ENCODE measurements at places on chromosomes 5 and 9.

- H3K27ac ChIP-seq, result no peak overlapping the region
- no peaks in the 10 kb centered on the region for H3K4me1 ChIP-seq
- no peak overlapping the region for H3K4me3 ChIP-seq
- H3K36me3 ChIP-seq, result no peaks in the 10 kb centered on the region
Observed at GRCh38 chr5:180391276-180391675, 38.1 kb upstream of the GFPT2 start.

DNA sequence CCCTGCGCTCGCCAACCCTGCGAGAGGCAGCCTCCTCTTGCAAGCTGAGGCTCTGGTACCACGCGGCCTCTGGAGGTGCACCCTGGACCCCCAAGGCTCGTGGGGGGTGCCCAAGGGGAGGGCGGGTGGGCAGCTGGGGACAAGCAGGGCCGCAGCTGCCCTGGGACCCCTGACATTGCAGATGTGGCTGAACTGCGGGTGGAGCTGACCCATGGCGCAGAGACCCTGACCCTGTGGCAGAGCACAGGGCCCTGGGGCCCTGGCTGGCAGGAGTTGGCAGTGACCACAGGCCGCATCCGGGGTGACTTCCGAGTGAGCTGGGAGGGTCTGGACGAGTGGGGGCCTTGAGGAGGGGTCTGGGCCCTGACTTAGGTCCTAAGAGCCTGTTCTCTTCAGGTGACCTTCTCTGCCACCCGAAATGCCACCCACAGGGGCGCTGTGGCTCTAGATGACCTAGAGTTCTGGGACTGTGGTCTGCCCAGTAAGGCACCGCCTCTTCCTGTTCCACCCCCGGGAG, 1.5 kb downstream of the MAMDC4 start:
- H3K27ac ChIP-seq, result no peak overlapping the region
- no peak overlapping the region for H3K4me3 ChIP-seq
- no peaks in the 10 kb centered on the region for H3K36me3 ChIP-seq
- DNase-seq, result no peak

GRCh38 chr5:66596636-66597182, 516 bp downstream of the MAST4 start:
- H3K27ac ChIP-seq, result no peak overlapping the region
- H3K36me3 ChIP-seq, result no peaks in the 10 kb centered on the region
- DNase-seq, result peak; percentile 42

DNA sequence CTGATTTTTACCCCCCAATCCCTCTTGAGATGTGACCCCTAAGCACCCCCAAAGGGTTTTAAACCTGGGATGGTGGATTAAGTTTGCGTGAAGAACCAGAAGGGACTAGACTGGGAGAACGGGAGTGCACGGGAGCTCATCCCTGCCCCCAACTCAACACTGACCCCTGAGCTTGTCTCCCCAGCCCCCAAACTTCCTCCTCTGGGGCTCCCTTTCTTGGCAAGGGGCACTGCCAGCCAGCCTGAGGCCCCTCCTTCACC, 5.0 kb upstream of the SET start:
- no peaks in the 10 kb centered on the region for H3K27me3 ChIP-seq
- H3K27ac ChIP-seq, result peak overlapping the region; percentile 99
- peaks cover 33% of the 10 kb centered on the region for H3K4me1 ChIP-seq
- no peaks in the 10 kb centered on the region for H3K36me3 ChIP-seq
- no peak for DNase-seq

GRCh38 chr9:116471093-116471906, 215.8 kb upstream of the TRIM32 start:
- DNase-seq, result peak; percentile 74
- H3K4me1 ChIP-seq, result peaks cover 14% of the 10 kb centered on the region
- H3K36me3 ChIP-seq, result no peaks in the 10 kb centered on the region
- H3K27me3 ChIP-seq, result no peaks in the 10 kb centered on the region

- no peak overlapping the region for H3K4me3 ChIP-seq
- peaks cover 6% of the 10 kb centered on the region for H3K4me1 ChIP-seq
- H3K36me3 ChIP-seq, result no peaks in the 10 kb centered on the region
- H3K27ac ChIP-seq, result no peak overlapping the region
- H3K27me3 ChIP-seq, result no peaks in the 10 kb centered on the region
- no peak for DNase-seq
Observed at GRCh38 chr5:167953151-167953798, 338.2 kb upstream of the WWC1 start.

GRCh38 chr9:128148509-128149000, 698 bp upstream of the LCN2 start:
- no peak overlapping the region for H3K27ac ChIP-seq
- no peaks in the 10 kb centered on the region for H3K36me3 ChIP-seq
- no peaks in the 10 kb centered on the region for H3K27me3 ChIP-seq
- no peak for DNase-seq

GRCh38 chr9:31137176-31138160, 1247.0 kb upstream of the ACO1 start:
- DNase-seq, result peak; percentile 27
- H3K27me3 ChIP-seq, result no peaks in the 10 kb centered on the region
- no peak overlapping the region for H3K4me3 ChIP-seq
- peaks cover 4% of the 10 kb centered on the region for H3K4me1 ChIP-seq

GRCh38 chr9:93114169-93114983, 18.4 kb downstream of the CARD19 start:
- no peak overlapping the region for H3K4me3 ChIP-seq
- H3K27me3 ChIP-seq, result no peaks in the 10 kb centered on the region
- H3K4me1 ChIP-seq, result no peaks in the 10 kb centered on the region
- no peak overlapping the region for H3K27ac ChIP-seq

- no peak overlapping the region for H3K27ac ChIP-seq
- no peaks in the 10 kb centered on the region for H3K36me3 ChIP-seq
- no peaks in the 10 kb centered on the region for H3K27me3 ChIP-seq
- H3K4me1 ChIP-seq, result peaks cover 18% of the 10 kb centered on the region
- H3K4me3 ChIP-seq, result no peak overlapping the region
- DNase-seq, result no peak
Observed at GRCh38 chr5:141605523-141606277, 13.1 kb downstream of the DIAPH1 start.

DNA sequence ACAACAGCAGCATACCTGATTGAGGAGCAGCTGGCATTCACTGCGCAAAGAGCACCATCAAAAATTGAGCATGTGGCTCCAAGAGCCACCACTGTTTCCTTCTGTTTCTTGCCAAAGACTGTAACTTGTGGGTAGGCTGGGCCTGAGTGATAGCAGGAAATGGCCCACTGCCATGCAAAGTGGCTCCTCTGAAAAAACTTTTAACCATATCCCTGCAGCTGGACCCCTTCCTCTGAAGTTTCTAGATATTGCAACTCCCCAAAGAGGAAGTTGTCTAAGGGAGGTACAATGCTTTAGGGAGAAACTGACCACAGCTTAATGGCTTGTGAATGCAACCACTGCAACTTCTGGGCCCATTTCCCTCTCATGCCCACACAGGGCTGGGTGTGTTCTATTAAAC, 355.4 kb upstream of the PDE4D start:
- no peaks in the 10 kb centered on the region for H3K27me3 ChIP-seq
- H3K4me1 ChIP-seq, result no peaks in the 10 kb centered on the region
- no peaks in the 10 kb centered on the region for H3K36me3 ChIP-seq

DNA sequence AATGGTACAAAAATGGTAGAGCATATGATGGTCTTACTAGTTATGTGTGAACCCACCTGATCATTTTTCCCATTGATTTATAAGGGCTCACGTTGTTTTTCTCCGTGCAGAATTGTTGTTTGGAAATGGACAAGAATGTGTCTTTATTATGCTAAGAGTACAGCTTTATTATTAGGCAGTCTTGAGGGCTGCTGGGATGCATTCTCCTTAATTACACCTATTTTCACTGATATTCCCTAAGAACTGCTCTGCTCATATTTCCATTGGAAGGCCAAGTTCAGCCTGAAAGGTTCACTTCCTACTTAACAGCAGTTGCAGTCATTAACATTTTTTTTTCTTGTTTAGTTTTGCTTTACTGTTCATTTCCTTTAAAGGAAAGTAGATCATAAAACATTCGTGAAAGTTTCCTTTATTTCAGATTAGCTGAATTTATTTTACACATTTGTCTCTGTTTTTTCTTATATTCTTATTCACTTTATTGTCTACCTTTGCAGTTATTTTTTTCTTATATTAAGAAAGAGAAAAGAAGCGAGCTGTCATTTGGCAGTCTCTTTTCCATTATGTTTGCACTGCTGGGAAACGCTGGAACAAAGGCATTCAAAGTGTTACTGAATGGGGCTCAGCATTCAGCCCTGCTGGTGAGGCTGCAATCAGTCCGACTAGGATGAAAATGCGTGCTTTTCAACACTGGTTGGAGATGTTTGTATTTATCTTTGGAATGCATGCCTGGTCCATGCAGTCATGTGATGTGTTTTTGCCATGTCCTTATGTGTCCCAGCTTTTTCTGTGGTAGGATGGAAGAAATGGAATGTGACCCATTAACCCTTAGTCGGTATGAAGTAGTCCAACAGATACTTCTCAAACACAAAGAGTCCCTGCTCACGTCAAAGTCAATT, 602.7 kb upstream of the ZNF608 start:
- H3K4me1 ChIP-seq, result peaks cover 6% of the 10 kb centered on the region
- DNase-seq, result peak; percentile 35
- H3K36me3 ChIP-seq, result no peaks in the 10 kb centered on the region
- no peaks in the 10 kb centered on the region for H3K27me3 ChIP-seq
- no peak overlapping the region for H3K27ac ChIP-seq
- no peak overlapping the region for H3K4me3 ChIP-seq

DNA sequence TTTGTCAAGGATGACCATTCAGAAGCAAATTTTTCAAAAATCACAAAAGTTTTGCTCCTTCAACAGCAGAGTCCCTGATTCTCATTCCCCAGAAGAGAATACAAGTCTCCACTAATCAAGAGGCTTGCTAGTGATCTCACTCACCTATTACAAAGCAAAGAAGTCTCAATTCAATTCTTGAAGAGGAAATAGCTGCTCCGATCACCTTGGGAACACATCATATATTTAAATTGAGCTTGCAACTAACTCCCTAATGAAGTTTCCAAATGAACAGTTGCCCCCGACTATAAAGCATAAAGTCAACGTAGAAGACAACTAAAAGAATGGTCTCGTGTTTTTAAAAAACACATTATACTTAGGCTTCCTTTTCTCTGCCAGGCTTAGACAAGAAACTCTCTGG, 1.6 kb downstream of the LIFR start:
- H3K27ac ChIP-seq, result peak overlapping the region; percentile 3
- H3K4me1 ChIP-seq, result peaks cover 19% of the 10 kb centered on the region
- no peaks in the 10 kb centered on the region for H3K36me3 ChIP-seq
- H3K4me3 ChIP-seq, result peak overlapping the region; percentile 76

- no peaks in the 10 kb centered on the region for H3K27me3 ChIP-seq
- H3K27ac ChIP-seq, result no peak overlapping the region
- DNase-seq, result no peak
Observed at GRCh38 chr5:6715758-6716628, 2.8 kb downstream of the TENT4A start.

GRCh38 chr5:128224336-128224735, 140.8 kb downstream of the SLC12A2 start:
- H3K4me1 ChIP-seq, result no peaks in the 10 kb centered on the region
- DNase-seq, result no peak
- H3K4me3 ChIP-seq, result no peak overlapping the region
- H3K27ac ChIP-seq, result no peak overlapping the region

- H3K4me3 ChIP-seq, result no peak overlapping the region
- H3K27ac ChIP-seq, result no peak overlapping the region
- no peaks in the 10 kb centered on the region for H3K36me3 ChIP-seq
- no peaks in the 10 kb centered on the region for H3K27me3 ChIP-seq
- H3K4me1 ChIP-seq, result no peaks in the 10 kb centered on the region
- no peak for DNase-seq
Observed at GRCh38 chr9:113738893-113739604, 137.1 kb upstream of the ZNF618 start.

GRCh38 chr5:64534033-64534432, 28.2 kb downstream of the RGS7BP start:
- H3K4me3 ChIP-seq, result no peak overlapping the region
- no peak overlapping the region for H3K27ac ChIP-seq
- DNase-seq, result no peak

- no peak overlapping the region for H3K4me3 ChIP-seq
- no peaks in the 10 kb centered on the region for H3K4me1 ChIP-seq
- no peaks in the 10 kb centered on the region for H3K27me3 ChIP-seq
- no peaks in the 10 kb centered on the region for H3K36me3 ChIP-seq
Observed at GRCh38 chr9:24652181-24652580, 106.5 kb upstream of the IZUMO3 start.

GRCh38 chr9:129102791-129103594, 7.6 kb downstream of the CRAT start:
- no peaks in the 10 kb centered on the region for H3K36me3 ChIP-seq
- no peaks in the 10 kb centered on the region for H3K27me3 ChIP-seq
- peaks cover 10% of the 10 kb centered on the region for H3K4me1 ChIP-seq
- peak; percentile 64 for DNase-seq

DNA sequence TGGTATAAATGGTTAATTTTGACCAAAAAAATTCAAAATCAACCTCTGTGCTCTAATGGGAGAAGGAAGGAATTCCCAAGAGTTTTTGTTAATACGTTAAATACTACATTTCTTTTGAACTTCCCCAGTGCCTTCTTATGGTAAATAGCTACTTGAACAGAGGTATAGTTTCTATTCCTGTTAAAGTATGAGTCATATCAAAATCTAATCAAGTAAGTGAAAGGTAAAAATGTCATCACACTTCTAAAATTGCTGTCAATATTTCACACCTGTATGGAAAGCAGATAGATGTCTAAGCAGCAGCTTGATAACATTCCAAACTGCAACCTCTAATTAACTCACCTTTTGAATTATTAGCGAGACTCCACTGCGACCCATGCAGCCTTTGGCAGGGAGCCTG, 214.1 kb upstream of the MEF2C start:
- no peak for DNase-seq
- H3K4me3 ChIP-seq, result no peak overlapping the region
- H3K4me1 ChIP-seq, result no peaks in the 10 kb centered on the region
- no peaks in the 10 kb centered on the region for H3K27me3 ChIP-seq

DNA sequence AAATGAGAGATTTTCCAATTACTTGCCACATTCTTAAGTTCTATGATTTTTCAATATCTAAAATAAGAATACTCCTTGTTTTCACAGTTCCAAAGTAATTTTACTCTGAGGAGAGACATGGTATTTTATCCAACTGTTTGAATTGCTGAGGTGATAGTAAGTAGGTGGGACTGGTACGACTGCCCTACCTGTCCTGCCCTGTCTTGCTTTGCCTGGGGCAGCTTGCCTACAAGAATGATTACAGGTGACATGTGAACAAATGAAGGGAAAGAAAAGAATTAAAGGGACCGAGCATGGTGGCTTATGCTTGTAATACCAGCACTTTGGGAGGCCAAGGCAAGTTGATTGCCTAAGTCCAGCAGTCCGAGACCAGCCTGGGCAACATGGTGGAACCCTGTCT, 41.6 kb upstream of the HMGCS1 start:
- H3K27ac ChIP-seq, result no peak overlapping the region
- no peaks in the 10 kb centered on the region for H3K4me1 ChIP-seq
- no peak for DNase-seq
- no peak overlapping the region for H3K4me3 ChIP-seq
- H3K27me3 ChIP-seq, result no peaks in the 10 kb centered on the region

Data from hepatocyte (in vitro differentiated cells).